Fibroblast of skin of back (primary cell): ENCODE measurements at places on chromosomes 12 and 14.

- DNase-seq: no peak
Observed at GRCh38 chr14:24243336-24243836, 963 bp upstream of the TINF2 start.

GRCh38 chr12:16523951-16524331 lies 82.0 kb downstream of the LMO3 start:
- no peak for DNase-seq

DNA sequence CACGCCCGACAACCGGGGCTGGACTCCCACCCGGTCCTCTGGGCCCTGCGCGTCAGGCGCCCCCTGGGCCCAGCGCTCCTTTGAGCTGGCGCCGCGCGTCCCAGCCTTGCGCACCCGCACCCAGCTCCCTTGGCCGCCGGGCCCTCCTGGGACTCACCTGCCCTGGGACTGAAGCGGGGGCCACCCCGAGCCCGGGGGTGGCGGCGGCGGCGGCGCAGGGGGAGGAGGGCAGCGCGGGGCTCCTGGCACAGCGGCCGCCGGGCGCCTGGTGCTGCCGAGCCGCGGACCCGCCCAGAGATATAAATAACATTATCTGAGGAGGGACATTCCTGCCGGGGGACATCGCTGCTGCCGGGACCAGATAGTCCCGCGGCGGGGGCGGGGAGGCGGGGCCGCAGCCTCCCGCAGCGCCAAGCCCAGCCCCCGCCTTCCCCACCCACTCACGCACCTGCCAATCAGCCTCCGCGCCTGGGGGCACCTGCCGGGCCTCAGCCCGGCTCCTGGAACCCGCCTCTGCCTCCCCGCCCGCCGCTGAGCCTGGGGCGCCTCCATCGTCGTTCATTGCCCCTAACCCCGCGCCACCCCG lies at the start of gene SPTB:
SPTB (minus strand) TSS at position 273 of the 586 bp plus-strand sequence. CDS start 56,813 bp downstream, outside the sequence.
- DNase-seq: no peak

DNA sequence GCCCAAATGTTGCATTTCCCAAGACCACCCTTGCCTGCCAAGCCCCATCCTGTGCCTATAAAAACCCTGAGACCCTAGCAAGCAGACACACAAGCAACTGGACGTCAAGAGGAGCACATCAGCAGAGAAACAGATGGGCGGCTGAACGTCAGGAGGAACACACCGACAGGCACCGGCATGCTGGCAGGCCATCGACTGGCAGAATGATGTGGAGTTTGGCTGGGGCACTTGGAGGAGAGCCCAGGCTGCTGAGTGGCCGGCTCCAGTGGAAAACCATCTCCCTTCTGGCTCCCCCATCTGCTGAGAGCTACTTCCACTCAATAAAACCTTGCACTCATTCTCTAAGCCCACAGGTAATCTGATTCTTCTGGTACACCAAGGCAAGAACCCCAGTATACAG lies 130.1 kb downstream of the SLC41A2 start:
- DNase-seq: no peak

DNA sequence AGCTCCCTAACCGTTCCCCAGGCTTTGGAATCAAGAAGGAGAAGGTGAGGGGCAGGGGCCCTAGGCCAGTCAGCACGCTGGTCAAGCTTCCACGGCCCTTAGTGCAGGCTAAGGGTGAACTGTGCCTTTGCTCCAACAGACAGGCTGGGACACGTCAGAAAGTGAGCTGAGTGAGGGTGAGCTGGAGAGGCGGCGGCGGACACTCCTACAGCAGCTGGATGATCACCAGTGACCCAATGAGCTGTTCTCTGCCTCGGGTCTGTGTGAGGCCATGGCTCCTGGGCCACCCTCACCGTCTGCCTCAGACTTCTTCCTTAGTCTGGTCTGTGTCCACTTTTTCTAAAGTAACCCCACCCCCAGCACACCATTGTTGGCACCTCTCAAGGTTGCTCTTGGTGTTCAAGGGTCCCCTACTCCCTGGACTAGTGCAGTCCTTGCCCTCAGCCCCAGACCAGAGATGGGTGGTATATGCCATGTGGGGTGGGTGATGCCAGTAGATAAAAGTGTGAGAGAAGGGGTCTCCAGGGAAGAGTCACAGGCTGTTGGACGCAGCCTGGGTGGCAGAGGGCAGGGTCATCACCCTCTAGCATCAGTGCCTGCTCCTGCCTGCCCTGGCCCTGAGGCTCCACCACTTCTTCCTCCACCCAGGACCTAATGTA lies 20.7 kb downstream of the PRPF40B start:
- no peak for DNase-seq

DNA sequence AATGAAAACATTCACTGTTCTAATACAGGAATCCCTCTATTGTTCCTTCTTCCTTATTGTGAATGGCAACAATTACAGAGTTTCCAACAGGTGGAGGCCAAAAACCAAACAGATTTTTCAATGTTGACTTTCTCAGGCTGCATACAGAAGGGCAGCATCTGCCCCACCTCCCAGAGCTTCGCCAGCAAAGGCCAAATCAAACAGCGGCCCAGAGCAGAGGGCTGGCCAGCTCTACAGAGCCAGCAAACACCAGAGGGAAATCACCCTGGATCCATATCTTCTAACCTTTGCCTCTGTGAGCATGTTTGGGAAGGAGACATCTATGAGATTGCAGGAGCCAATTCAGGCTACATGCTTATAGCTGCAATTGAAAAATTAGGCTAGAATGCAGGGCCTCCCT lies 4.4 kb upstream of the CRACR2A start:
- no peak for DNase-seq

DNA sequence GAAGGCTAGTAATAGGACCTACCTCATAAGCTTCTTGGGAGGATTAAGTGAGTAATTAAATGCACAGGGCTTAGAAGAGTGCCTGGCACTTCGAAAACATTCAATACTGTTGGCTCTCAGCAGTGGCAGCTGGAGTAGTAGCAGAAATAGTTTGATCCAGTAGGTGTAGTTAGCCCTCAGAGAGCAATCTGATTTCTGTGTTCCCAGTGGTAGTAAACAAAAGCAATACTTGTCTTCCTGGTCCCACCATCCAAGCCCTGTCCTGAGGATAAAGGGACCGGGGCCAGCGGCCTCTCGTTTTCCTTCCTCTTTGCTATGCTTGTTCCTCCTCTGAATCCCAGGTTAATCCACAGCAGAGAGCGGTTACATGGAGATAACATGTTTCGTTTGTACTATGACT lies 131.6 kb downstream of the SAMD4A start:
- DNase-seq: no peak

GRCh38 chr12:12608557-12608957 lies 3.1 kb upstream of the CREBL2 start:
- peak; percentile 10 for DNase-seq

GRCh38 chr14:32542507-32542906 lies 213.4 kb downstream of the AKAP6 start:
- DNase-seq: no peak

GRCh38 chr12:10406725-10407124 lies 2.8 kb downstream of the KLRC4 start:
- DNase-seq: no peak

DNA sequence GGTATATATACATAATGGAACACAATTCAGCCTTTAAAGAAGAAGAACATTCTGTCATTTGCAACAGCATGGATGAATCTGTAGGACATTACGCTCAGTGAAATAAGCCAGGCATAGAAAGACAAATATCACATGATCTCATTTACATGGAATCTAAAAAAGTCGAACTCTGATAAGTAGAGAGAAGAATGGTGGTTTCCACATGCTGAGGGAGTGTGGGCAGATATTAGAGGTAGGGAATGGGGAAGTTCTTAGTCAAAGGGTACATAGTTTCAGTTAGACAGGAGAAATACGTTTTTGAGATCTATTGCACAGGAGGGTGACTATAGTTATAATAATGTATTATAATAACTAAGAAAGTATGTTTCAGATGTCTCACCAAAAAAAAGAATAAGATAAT lies 71.4 kb downstream of the ADAMTS20 start:
- no peak for DNase-seq

DNA sequence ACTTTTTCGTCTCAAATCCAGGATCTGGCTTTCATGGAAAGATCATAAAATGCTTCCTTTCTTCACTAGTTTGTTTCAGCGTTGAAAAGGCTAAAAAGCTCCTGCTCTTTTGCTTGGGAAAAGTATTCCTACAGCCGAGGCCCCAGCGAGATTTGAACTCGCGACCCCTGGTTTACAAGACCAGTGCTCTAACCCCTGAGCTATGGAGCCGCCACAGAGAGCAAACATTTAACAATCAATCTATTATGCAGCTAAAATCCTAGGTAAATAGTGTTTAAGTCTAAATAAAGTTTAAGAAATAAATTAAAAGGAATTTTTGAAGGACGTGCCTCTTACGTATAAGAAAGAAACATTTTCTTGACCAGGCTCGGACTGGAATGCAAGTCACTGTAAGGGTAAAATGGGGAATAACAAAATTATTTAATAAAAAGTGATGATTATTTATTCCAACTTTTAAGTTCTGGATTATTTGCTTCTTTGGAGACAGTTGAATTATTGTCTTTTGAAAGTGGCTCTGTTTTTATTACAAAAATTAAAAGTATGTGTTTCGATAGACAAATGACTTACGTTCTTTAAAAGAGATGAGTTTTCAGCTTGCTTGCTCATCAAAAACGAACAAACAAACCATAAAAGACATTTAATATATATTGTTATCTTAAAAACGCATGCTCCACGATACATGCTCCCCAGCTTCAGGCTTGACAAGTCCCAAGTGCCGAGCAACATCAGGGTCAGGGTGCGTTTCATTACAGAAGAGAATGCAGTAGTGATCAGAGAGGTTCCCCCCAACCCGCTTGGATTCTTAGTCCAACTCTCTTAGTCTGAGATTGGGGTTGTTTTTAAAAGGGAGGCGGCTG lies 10.2 kb downstream of the OR6S1 start:
- peak; percentile 68 for DNase-seq

GRCh38 chr12:2536724-2537123 lies 258.0 kb upstream of the FKBP4 start:
- no peak for DNase-seq

- peak; percentile 13 for DNase-seq
Observed at GRCh38 chr12:22631863-22632463, 7.0 kb downstream of the ETNK1 start.

GRCh38 chr14:54864526-54864925 lies 38.1 kb downstream of the GCH1 start:
- peak; percentile 29 for DNase-seq

DNA sequence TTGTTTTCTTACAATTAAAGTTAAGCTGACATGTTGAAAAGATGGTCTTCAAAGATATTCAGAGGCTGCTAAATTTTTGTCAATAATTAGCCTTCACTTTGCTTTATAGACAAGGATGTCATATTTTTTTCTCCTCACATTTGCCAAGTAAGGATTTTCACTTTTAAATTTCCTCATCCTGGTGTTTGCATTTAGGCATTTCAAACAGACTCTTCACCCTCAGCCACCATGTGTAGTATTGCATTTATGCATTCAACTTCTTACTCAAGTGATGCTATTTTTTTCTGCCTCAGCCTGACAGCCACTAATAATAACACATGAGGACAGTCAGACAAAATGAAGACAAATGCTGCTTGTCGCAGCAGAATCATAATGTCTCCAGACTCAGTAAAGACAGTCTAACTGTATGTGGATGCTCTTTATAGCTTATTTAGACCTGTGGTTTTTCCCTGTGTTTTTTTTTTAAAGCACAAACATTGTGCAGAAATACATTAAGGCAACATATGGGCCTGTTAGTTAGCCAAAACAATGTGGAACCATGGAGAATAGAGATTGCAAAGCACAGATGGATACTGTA lies 481.5 kb downstream of the NPAS3 start:
- DNase-seq: no peak

DNA sequence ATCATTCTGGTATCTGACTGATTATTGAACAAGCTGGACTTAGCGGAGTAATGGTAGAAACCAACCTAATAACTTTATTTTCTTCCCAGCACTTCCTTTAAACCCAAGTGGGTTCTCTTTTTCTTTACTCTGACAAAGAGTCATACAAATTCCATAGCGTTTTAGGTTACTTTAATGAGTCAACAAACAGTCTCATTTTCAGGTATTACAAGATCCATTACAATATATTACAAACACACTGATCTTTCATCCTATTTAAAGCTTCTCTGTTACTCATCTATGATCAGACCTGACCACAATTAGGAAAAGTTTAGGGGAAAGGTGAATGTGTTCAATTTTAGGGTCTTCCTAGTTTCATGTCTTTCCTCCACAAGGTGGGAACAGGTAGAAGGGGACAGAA lies 39.4 kb upstream of the PTPRQ start:
- no peak for DNase-seq

DNA sequence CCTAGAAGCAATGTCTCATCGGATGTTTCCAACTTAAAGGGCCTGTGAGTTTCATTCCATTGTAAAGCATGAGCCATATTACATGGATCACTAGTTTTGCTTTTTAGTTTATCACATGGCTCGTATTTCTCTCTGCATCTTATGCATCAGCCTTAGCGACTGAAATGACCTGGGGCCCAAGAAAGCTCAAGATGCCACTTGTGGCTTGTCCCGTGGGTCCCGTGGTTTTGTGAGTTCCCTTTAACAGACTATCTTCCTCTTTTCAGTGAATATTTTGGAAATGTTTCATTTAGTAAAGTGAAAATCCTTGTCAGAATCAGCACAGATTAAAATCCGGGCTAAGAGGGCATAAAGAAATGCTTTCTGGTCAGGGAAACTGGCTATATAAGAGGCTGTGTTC lies 86.2 kb upstream of the PPM1H start:
- DNase-seq: no peak

DNA sequence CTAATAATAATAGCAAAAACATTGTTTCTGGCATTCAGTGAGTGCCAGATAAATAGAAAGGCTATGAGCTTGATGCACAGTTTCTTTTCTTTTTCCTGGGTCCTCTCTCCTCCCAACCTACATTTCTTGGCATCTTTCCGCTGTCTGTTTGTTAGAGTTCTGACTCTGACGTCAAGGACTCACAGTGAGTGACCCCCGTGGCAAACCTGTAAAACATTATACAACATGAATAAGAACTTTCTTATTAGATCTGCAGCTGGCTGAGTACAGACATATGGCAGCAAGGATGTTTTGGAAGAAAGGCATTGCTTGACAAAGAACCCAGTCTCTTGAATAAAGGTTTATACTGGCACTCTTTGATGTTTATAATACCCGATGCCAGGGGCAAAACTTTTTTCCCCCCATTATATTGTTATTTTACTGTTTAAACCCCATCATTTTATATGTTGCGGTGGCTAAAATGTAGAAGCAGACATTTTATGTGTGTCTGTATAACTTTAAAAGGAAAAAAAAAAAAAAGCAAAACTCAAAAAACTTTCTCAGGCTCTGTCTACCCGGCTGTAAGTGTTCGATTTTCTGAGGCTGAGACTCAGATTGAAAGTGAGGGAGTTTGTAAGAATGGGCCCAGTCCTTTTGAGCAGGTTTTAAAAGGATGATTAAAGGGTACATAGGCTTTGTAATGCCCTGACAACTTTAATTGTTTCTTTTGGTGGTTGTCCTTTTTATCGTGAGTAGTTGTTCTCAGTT lies 159.3 kb downstream of the PDE3A start:
- DNase-seq: peak; percentile 65

DNA sequence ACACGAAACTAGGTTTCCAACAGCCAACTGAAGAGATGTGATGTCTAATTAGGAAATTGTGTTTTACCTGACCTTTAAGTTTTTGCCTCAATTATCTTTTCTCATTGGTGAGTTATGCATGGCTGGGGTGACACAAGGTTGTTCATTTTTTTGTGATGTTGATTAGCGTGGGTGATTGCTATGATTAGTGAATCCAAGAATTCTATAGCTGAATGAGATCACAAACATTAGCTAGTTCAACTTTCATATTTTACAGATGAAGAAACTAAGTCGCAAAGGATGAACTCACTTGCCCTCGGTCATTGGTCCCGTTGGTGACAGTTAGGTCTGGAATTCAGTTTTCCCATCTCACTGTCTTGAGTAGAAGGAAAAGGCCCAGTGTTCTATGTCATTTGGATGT lies 32.6 kb upstream of the LMNTD1 start:
- DNase-seq: no peak

GRCh38 chr12:48379794-48380193 lies 29.1 kb upstream of the ZNF641 start:
- no peak for DNase-seq
